Hepatocyte (in vitro differentiated cells): ENCODE measurements at places on chromosomes 2 and 18. TPM values are rescaled to one million over a fixed set of nuclear protein-coding genes. Genes with fewer than 3 reads are reported as not detected.
A peak's percentile ranks its signal among the peaks of the same experiment; 100 is the strongest.

Gene FMNL2
- total RNA-seq = 41.9 and 53.6 TPM in 2 replicates

DNA sequence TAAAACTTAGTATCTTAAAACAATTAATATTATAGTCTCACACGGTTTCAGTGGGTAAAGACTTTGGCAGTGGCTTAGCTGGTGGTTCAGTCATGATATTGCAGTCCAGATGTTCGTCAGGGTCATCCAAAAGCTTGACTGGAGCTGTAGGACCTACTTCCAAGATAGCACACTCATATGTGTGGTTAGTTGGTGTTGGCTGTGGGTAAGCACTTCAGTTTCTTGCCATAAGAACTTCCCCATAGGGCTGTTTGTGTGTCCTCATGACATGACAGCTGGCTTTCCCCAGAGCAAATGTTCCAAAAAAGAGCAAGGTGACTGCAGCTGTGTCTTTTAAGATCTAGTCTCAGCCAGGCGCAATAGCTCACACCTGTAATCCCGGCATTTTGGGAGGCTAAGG lies 48.5 kb upstream of the EPC2 start:
- DNase-seq = no peak
- H3K27ac ChIP-seq = no peak overlapping the region
- H3K4me3 ChIP-seq = no peak overlapping the region
- no peaks in the 10 kb centered on the region for H3K4me1 ChIP-seq

- no peaks in the 10 kb centered on the region for H3K36me3 ChIP-seq
These were observed 15.3 kb downstream of the CHRNA1 start for GRCh38 chr2:174748948-174749347.

Gene NETO1
- total RNA-seq = not detected in 2 replicates

DNA sequence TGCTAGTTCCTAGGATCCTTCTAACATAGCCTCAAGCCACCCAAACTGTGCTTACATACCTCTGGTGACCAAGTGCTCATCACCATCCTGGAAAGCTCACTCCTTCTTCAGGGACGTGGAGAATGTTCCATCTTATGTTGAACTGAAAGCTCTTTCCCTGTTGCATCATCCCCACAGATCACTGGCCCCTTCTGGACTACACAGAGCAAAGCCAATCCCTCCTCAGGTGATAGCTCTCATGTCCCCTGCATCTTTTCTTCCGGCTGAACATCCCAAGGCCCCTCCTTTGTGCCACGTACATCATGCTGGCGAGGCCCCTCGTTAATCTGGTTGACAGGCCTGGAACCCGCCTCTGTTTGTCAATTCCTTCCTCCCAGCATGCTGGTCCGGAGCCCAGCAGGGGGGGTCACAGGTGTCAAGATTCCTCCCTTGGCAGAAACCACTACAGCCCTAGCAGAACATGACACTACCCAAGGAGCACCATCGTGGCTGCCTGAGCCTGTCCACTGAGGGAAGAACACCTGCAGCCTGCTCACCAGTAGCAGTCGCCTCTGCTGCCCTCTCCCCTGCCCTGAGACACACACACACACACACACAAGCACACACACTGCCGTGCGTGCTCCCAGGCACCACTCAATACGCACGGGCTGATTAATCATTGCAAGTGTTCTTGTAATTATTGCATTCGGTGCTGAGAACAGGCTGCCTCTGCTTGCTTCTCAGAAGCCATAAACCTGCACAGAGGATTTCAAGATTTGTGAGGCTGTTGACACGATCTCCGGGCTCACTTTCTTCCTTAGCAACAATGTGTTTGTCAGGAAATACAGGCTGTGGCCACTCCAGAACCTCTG lies 6.3 kb upstream of the KCNK3 start:
- H3K27me3 ChIP-seq = peaks cover 7% of the 10 kb centered on the region
- H3K4me1 ChIP-seq = peaks cover 17% of the 10 kb centered on the region
- H3K36me3 ChIP-seq = no peaks in the 10 kb centered on the region
- no peak overlapping the region for H3K4me3 ChIP-seq

GRCh38 chr2:239127513-239127912 lies 273.3 kb downstream of the HDAC4 start:
- H3K4me1 ChIP-seq = no peaks in the 10 kb centered on the region
- no peaks in the 10 kb centered on the region for H3K36me3 ChIP-seq
- H3K27ac ChIP-seq = no peak overlapping the region

- no peak overlapping the region for H3K4me3 ChIP-seq
- no peak overlapping the region for H3K27ac ChIP-seq
- no peaks in the 10 kb centered on the region for H3K27me3 ChIP-seq
- no peak for DNase-seq
- no peaks in the 10 kb centered on the region for H3K36me3 ChIP-seq
These were observed 67.8 kb downstream of the TDRD15 start for GRCh38 chr2:21191535-21191934.

Gene RAB27B
- 11.9 and 13.1 TPM in 2 replicates for total RNA-seq

Gene SLC40A1
- total RNA-seq = 225 and 261 TPM in 2 replicates

DNA sequence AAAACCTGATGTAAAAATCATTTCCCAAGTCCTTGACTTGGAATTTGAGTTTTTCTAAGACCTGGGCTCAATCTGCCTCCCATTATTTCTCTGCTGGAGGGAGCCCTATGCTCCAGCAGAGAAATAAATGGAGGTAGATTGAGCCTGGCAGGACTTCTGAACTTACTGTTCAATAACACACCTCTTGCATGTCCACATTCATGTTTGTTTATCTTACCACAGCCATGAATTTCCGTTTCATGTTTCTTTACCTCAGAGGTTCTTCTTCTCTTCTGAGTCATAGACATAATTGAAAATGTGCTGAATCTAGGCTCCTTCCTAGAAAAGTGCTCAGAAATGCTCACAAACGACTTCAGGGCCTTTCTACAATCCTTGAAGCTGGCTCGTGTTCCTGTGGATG lies 170.8 kb downstream of the PMAIP1 start:
- H3K4me1 ChIP-seq = no peaks in the 10 kb centered on the region
- no peak overlapping the region for H3K4me3 ChIP-seq
- DNase-seq = no peak
- H3K36me3 ChIP-seq = no peaks in the 10 kb centered on the region
- no peak overlapping the region for H3K27ac ChIP-seq

GRCh38 chr2:9206991-9207640 lies 504 bp downstream of the ASAP2 start:
- no peaks in the 10 kb centered on the region for H3K36me3 ChIP-seq
- peak overlapping the region; percentile 87 for H3K4me3 ChIP-seq
- DNase-seq = no peak
- peak overlapping the region; percentile 88 for H3K27ac ChIP-seq
- peaks cover 19% of the 10 kb centered on the region for H3K4me1 ChIP-seq
- no peaks in the 10 kb centered on the region for H3K27me3 ChIP-seq

DNA sequence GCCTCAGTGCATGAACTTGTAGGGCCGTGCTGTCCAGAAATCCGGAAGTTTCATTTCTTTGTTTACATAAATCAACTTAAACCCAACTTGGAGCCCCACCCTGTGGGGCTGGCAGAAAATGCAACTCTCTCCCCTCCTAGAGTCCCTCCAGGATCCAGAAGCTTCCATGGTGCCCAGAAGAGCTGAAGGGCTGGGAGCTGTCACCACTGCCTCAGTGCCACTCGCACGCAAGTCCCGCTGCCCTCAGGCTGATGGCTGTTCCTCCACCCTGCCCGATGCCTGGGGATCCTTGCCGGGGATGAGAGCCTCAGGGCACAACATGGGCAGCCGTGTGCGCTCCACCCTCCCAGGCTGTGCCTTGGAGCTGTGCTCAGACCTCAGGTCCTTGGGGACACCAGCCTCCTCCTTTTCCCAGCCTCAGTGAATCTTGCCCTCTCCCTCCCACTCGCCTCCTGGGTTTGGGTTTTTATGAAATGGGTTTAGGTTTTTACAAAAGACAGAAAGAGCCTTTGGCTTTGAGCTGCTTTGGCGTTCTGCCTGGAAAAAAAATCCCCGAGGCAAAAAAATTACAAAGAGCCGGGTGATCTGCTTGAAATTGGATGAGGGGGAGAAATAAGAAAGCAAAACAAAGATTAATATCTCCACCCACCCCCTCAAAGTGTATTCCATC lies 155.2 kb downstream of the TWIST2 start:
- peak; percentile 60 for DNase-seq
- H3K27me3 ChIP-seq = no peaks in the 10 kb centered on the region
- no peak overlapping the region for H3K4me3 ChIP-seq
- peaks cover 10% of the 10 kb centered on the region for H3K4me1 ChIP-seq
- H3K36me3 ChIP-seq = no peaks in the 10 kb centered on the region

Gene CNTNAP5
- total RNA-seq = 0.12 TPM in 1 of 2 replicates, not detected in the other

GRCh38 chr2:60839126-60839813 lies 42.1 kb upstream of the REL start:
- H3K4me3 ChIP-seq = no peak overlapping the region
- no peaks in the 10 kb centered on the region for H3K4me1 ChIP-seq
- no peaks in the 10 kb centered on the region for H3K36me3 ChIP-seq

Gene CD8B2
- 0.44 TPM in 1 of 2 replicates, not detected in the other for total RNA-seq

GRCh38 chr2:23454501-23455120 lies 69.6 kb downstream of the KLHL29 start:
- peak overlapping the region; percentile 22 for H3K27ac ChIP-seq
- no peaks in the 10 kb centered on the region for H3K27me3 ChIP-seq
- peaks cover 26% of the 10 kb centered on the region for H3K4me1 ChIP-seq
- H3K36me3 ChIP-seq = no peaks in the 10 kb centered on the region

GRCh38 chr2:128686881-128687555 lies 368.4 kb upstream of the HS6ST1 start:
- H3K36me3 ChIP-seq = no peaks in the 10 kb centered on the region
- H3K27ac ChIP-seq = no peak overlapping the region
- H3K4me3 ChIP-seq = no peak overlapping the region
- no peaks in the 10 kb centered on the region for H3K27me3 ChIP-seq

GRCh38 chr2:178301649-178302238 lies 107.4 kb downstream of the OSBPL6 start:
- no peaks in the 10 kb centered on the region for H3K4me1 ChIP-seq
- H3K27ac ChIP-seq = no peak overlapping the region
- no peak for DNase-seq
- H3K4me3 ChIP-seq = no peak overlapping the region
- no peaks in the 10 kb centered on the region for H3K27me3 ChIP-seq

GRCh38 chr2:241858206-241859016 lies at the start of gene PDCD1:
Gene PDCD1 (minus strand): TSS chr2:241858894. CDS start chr2:241858838, 56 bp downstream.
- no peak within 1 kb of the TSS for H3K27ac ChIP-seq
- peaks cover 7% of the 10 kb centered on the region for H3K4me1 ChIP-seq
- H3K36me3 ChIP-seq = no peaks in the 10 kb centered on the region
- H3K4me3 ChIP-seq = no peak within 1 kb of the TSS
- H3K27me3 ChIP-seq = no peaks in the 10 kb centered on the region

DNA sequence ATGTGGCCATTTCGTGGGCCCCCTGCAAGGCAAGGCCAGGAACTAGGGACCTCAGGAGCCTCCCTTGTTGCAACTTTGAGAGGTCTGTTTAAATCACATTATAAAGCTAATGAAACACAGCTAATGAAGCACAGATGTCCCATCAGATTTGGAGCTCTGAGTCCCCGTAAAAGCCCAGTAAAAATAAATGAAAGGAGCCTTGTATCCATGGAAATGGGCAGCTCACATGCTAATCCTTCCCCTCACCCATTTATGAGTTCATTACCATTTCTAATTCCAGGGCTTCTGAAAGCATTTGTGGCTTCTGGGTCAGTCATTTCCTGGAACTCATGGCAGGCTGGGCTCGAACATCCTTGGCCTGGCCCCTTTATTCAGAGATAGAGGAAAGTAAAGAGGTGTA lies 274.8 kb downstream of the SS18 start:
- no peaks in the 10 kb centered on the region for H3K27me3 ChIP-seq
- H3K27ac ChIP-seq = no peak overlapping the region
- no peaks in the 10 kb centered on the region for H3K4me1 ChIP-seq

Gene IMPA2
- total RNA-seq = 72.4 and 75.6 TPM in 2 replicates

- no peak overlapping the region for H3K4me3 ChIP-seq
- peaks cover 11% of the 10 kb centered on the region for H3K4me1 ChIP-seq
- no peak for DNase-seq
- no peaks in the 10 kb centered on the region for H3K36me3 ChIP-seq
These were observed 454.5 kb downstream of the BCL11A start for GRCh38 chr2:60098996-60099395.

GRCh38 chr2:68110102-68110501 lies 47.3 kb upstream of the C1D start:
- H3K27me3 ChIP-seq = no peaks in the 10 kb centered on the region
- H3K4me3 ChIP-seq = no peak overlapping the region
- no peak overlapping the region for H3K27ac ChIP-seq
- no peaks in the 10 kb centered on the region for H3K4me1 ChIP-seq

DNA sequence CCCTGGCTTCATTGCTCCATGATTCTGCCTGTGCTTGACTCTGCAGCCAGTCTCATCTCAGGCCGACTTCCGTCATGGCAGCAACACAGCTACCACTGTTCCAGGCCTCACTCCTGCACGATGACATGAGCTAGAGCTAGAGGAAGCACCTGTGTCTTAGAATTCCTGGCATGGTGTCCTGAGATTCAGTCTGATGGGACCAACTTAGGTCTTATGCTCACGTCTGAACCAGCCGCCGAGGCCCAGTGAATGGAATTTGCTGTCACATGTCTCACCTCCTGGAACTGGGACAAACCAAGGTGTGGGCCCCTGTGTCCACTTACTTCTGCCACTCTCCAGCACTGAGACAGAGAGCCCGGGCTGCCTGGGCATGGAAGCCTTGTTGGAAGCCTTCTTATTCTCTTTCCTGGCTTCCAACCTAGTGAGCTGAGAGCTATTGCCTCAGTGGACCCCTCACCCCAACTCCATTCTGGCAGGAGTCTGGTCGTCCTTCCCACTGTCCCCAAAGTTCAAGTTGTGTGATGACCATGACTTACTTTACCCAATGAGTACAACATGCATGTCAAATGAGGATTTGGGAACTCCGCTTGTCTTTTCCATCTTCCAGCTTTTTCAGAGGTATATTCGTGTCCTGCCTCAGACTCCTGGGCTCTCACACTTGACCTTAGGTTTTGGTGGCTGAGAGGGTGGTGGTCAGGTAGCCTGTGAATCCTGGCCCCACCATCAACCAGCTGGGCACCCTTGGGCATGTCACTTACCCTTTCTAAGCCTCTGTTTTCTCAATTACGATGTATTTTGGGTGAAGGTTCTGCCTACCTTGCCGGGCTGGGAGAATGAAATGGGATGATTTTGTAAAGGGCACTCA lies 39.1 kb upstream of the HS6ST1 start:
- H3K4me1 ChIP-seq = peaks cover 11% of the 10 kb centered on the region
- DNase-seq = no peak
- H3K27ac ChIP-seq = no peak overlapping the region
- H3K36me3 ChIP-seq = no peaks in the 10 kb centered on the region

Gene CCBE1
- 2.8 and 3.1 TPM in 2 replicates for total RNA-seq

DNA sequence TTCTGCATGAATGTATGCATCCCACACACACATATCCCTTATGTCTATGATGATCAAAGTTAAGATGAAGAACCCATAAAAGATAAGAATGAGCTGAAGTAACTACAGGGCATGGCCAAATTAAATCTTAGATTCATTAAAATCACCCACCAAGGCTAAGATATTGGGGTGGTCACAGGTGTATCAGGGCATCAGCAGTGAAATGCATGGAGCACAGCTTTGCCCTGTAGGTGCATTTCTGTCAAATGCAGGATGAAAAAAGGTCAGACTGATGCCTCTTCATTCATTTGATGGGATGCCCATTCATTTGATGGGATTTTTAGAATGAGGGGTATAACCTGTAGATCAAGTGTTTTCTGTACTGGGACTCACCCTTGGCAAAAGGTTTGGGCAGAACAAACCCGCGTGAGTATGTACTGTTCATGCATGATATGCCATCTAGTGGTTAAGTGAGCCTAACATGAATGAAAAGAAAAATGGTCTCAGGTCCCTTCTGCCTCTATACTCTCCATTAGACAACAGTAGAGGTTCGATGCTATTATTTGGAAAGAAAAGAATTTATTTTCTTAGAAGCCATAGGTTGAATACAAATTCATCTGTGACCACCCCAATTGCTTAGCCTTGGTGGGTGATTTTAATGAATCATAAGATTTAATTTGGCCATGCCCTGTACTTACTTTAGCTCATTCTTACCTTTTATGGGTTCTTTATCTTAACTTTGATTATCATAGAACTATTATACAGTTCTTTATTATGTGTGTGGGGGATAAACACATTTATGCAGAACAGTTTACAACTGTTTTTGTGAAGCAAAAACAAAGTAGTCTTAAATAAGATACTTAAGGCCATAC lies 43.2 kb upstream of the NOSTRIN start:
- no peaks in the 10 kb centered on the region for H3K27me3 ChIP-seq
- no peak overlapping the region for H3K4me3 ChIP-seq
- DNase-seq = peak; percentile 62
- no peak overlapping the region for H3K27ac ChIP-seq
- H3K36me3 ChIP-seq = no peaks in the 10 kb centered on the region
